ENCODE measurements at places on chromosomes 4 and X.

DNA sequence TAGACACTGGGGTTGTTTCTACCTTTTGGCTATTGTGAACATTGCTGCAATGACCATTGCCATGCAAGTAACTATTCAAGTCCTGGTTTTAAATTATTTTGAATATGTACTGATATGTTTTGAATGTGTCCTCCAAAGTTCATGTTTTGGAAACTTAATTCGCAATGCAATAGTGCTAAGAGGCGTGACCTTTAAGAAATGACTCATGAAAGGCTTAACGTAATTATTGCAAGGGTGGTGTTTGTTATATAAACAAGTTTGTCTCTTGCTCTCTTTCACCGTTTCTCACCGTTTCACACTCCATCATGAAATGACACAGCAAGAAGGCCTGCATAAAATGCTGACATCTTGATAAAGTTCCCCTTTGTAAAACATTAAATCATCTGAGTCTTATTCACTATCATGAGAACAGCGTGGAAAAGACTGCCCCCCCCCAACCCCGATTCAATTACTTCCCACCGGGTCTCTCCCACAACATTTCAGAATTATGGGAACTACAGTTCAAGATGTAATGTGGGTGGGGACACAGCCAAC lies 506.9 kb upstream of the FAM47C start:
- DNase-seq: no peak

- no peak for DNase-seq
These were observed 40.5 kb upstream of the BMP3 start for GRCh38 chr4:80989921-80990544.

- no peak for DNase-seq
These were observed 13.3 kb downstream of the TFE3 start for GRCh38 chrX:49029876-49030275.

DNA sequence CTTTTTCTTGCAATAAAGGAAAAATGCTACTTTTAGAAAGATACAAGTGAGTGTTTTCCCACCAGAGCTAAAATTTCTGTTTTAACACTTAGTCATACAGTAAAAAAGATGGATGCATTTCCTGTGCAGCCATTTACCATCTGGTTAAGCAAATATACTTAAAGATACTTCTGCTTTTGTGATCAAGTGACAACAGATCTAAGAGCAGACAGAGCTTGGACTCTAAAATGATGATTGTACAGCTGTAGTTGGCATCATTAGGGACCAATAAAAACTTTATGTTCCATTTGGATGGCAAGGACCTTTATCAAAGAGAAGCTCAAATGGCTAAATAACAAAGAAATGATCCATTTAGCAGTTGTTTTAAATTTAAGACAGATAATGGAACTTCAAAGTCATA lies 270.8 kb downstream of the FSTL5 start:
- no peak for DNase-seq

GRCh38 chrX:151999813-152000212 lies 25.3 kb upstream of the GABRE start:
- no peak for DNase-seq

DNA sequence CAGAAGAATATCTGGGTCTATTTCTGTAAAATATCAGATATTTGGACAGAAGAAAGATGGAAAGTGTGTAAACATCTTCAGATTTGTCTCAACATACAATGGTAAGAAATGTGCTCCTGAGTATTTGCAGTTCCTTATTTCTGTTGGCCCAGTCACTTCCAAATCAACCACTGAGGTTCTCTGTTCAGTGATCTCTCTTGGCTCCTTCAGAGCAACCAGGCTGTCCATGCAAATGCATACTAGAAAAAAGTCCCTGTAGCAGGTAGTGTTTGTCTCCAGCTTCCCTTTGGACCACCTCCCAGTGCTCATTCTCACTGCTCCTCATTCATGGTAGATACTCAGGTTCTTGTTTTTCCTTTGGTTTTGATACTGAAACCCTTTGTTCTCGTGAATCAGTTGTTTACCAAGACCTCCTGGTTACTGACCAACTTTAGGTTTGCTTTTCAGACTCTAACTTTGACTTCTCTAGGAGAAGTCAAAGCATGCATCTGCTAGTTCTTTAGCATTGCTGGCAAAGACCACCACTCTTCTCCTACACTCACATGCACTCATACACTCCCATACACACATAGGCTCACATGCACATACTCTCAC lies 28.8 kb downstream of the ASIC5 start:
- DNase-seq: no peak

GRCh38 chrX:68133181-68133580 lies 300.1 kb downstream of the OPHN1 start:
- DNase-seq: no peak

GRCh38 chrX:102966701-102967100 lies 29.6 kb downstream of the RAB40AL start:
- no peak for DNase-seq

DNA sequence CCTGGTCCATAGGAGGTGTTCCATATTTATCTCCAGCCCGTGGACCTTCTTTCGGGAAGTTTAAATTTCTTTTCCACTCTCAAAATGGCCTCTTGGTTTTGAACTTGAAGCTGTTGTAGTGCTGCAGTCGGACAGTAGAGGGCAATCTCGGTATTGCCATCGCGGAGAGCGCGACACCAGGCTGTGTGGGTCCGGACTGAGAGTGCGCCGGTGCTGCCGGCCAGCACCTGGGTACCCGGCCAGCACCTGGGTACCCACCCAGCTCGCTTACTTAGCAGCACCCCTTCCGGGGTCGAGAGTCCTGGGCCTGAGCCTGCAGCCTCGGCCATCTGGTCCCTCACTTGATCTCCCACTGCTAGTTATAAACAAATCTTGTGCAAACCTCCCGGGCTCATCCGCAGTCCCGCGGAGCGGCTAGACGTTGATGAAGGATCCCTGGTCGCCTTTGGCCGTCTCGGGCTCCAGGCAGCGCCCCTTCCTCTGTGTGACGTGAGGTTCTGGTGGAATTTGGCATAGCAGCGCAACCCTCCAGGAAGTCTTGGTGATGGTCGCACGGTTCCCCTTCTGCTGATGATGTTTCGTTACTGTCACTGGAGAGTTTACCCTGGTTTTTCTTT lies 18.0 kb downstream of the FAM9A start:
- no peak for DNase-seq
